ENCODE measurements at places on chromosomes 12 and 14.

DNA sequence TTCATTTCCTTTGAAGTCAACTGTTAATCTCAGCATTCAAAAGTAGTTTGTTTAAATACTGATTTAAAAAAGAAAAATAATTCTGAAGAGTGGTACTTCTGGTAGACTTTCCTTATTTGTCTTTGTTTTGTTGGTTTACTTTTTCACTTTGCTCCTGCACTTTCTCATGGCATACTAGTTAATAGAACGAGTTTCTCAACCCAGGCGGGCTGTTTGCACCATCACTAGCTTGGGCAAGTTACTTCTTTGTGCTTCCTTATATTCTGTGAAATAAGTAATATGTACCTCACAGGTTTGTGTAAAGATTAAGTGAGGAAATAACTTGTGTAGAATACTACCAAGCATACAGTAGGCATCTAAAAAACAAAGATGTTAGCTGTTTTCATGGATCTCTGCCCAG lies 45.5 kb downstream of the SLC38A6 start:
- no peak for DNase-seq

- DNase-seq, result no peak
Observed at GRCh38 chr12:124848621-124849380, 14.9 kb downstream of the SCARB1 start.

DNA sequence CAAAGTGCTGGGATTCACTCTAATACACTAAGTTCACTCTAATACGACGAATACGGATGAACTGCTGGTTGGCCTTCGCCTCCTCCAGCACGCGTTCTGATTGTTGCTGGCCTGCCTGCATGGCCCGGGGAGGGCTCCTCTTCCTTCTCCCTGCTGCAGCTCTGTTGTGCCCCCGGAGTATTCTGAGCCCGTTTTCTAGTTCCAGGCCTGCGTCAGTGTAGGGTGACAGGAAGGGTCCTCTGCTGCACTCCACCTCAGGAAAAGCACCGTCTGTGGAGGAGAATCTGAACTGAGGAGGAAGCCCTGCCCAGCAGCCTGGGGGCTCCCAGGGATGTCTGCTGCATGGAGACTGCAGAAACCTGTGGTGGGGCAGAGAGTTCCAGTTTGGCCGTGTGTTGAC lies 44.4 kb downstream of the DDX51 start:
- DNase-seq, result no peak

- DNase-seq, result no peak
Observed at GRCh38 chr14:44712024-44712815, 205.1 kb upstream of the FSCB start.

DNA sequence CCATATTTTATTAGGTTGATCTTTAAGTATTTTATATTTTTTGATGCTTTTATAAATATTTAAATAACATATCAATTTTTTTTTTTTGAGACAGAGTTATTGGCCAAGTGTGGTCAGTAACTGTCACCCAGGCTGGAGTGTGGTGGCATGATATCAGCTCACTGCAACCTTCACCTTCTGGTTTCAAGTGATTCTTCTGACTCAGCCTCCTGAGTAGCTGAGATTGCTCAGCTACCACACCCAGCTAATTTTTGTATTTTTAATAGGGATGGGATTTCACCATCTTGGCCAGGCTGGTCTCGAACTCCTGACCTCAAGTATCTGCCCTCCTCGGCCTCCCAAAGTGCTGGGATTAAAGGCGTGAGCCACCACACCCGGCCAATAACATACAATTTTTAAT lies 71.1 kb downstream of the FUT8 start:
- no peak for DNase-seq

- no peak for DNase-seq
Observed at GRCh38 chr14:20503898-20504297, 1.4 kb upstream of the RNASE10 start.

- DNase-seq, result no peak
Observed at GRCh38 chr14:95068080-95068479, 89.2 kb downstream of the DICER1 start.

All from AG20443 (cell line).